ENCODE measurements at places on chromosomes 13 and 19.

DNA sequence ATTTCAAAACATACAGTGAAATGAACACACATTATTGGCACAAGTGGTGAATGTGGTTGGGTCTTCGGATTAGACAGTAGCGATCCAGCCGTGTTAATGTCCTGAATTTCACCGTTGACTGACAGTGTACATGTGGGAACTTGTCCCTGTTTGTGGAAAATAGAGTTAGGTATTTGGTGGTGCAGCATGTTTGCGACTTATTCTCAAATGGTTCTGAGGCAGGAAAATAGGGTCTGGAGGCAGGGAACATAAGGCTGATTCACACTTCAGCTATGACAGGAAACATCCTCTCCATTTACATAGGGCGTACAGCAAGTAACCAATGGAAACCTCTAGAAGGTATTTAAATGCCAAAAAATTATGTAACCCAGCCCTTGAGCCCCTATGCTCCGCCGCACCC lies 4.2 kb downstream of the LGALS7B start:
- DNase-seq = no peak

- DNase-seq = no peak
These were observed 40.9 kb downstream of the GNG7 start for GRCh38 chr19:2661615-2662014.

- no peak for DNase-seq
These were observed 541 bp upstream of the RSPH6A start for GRCh38 chr19:45815481-45816216.

GRCh38 chr19:33703821-33704220 lies 82.1 kb downstream of the CHST8 start:
- DNase-seq = peak; percentile 12

- DNase-seq = no peak
These were observed 573.1 kb upstream of the KLF12 start for GRCh38 chr13:74707291-74707690.

GRCh38 chr13:114089751-114090400 lies 42.5 kb downstream of the RASA3 start:
- no peak for DNase-seq

DNA sequence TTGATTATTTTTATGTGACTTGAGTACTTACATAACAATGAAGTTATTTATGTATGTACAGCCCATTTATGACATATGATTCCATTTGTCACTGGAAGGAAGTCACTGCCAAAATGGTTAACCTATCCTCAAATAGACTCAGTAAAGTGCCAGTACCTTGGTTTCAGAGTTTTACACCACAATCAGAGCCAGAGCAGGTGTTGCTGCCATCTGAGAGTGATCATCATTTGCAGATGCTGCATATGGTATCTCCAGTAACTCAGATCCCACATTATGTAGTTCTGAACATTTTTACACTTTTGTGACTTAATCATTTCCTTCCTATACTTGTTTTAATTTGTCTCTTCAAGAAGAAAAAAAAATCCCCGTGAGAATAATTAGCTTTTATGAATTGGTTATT lies 313.3 kb downstream of the HS6ST3 start:
- no peak for DNase-seq

GRCh38 chr19:31818798-31819105 lies 469.5 kb upstream of the TSHZ3 start:
- DNase-seq = no peak

DNA sequence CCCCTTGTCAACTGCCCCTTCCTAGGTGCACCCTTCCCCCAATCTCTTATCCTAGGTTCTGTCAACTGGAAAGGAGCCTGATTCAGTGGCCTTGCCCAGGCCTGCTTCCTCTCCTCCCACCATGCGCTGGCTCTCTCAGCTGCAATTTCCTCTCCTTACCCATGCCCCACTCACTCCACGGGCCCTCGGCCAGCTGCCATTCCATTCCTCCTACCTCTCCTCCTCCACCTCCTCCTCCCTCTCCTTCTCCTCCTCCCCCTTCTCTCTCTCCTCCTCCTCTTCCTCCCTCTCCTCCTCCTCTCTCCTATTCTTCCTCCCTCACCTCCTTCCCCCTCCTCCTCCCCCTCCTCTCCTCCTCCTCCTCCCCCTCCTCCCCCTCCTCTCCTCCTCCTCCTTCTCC lies 9.6 kb upstream of the TIMM44 start:
- no peak for DNase-seq

GRCh38 chr13:45179428-45179827 lies 21.4 kb downstream of the KCTD4 start:
- DNase-seq = no peak

DNA sequence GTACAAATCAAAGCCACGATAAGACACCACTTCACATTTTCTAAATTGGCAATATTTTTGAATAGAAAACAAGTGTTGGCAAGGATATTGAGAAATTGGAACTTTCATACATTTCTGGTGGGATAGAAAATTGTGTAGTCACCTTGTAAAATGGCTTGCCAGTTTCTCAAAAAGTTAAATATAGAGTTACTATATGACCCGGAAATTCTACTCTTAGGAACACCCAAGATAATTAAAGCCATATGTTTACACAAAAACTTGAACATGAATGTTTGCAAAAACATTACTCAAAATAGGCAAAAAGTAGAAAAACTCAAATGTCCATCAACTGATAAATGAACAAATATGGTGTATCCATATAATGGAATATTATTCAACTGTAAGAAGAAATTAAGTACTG lies 552.5 kb downstream of the TBC1D4 start:
- DNase-seq = no peak

DNA sequence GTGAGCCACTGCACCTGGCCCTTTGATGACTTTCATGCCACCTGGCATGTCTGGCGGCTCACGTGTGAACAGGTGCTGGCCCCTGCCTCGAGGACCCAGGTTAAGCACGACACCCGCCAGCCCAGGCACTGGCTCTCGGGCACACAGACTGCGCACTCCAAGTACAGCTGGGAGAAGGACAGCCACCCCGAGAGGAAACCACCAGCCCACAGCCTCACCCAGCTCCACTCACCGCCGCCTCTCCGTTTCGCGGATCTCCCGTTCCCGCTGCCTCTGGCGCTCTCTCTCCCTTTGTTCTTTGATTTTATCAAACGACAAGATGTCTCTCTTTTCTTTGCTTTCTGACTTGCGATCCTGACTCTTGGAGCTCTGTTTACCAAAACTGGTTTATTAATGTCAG lies 27.4 kb upstream of the TINCR start:
- DNase-seq = no peak

DNA sequence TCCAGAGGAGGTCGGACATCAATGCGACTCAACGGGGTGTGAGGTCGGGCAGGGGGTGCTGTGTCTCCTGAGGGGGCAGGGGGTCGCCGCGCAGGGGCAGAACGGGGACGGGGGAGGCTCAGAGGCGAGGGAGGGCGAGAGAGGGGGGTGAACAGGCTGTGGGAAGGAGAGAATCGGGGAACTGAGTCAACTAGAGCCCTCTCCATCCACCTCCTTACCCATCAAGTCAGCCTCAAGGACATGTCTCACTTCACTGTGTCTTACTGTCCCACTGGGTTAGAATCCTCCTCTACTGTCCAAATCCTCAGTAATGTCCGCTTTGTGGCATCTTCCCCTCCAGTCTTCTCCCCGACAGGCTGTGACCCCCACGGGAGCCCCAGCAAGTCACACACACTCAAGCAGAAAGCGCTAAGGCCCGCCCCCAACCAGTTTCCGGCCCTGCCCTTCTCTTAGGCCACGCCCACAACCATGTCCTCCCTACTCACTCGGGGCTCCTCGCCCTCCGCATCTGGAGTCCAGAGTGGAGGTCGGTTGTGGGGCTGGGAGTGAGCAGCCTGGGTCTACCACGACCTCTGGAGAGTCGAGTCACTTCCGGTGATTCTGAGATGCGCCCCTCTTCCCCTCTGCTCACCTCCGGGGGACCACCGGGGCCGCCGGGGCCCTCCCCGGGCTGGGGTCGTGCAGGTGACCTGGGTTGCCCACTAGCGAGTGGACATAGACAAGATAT lies 9.3 kb downstream of the PLEKHA4 start:
- DNase-seq = no peak

DNA sequence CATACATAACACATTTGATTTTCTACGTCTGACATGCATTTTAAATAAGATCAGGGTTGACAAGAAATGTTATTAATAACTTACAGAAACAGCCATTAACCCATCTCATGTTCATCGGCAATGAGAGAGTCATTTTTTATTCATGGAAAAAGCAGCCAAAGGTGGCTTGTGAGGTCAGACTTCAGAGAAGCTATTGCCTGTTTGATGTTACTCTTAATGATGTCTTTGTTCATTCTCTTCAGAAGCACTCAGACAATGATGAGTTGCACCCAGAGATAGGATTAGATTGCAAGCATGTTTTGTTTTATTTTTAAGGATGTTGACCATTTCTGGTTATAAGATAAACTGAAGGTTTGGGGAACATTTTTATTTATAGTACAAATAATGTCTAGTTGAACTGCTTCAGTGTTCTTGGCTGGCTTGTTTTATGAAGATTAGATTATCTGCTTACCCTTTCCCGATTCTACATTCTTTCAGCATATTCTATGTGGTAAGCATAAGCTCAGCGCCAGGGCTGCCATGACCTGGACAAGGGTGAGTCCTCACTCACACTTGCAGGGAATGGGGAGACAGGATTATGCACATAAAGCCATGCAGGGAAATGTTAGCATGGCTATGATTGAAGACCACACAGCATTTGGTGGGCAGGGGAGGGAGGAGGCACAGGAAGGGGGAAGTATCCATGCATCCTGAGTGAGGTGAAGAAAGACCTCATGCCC lies 288.1 kb downstream of the MTUS2 start:
- no peak for DNase-seq

DNA sequence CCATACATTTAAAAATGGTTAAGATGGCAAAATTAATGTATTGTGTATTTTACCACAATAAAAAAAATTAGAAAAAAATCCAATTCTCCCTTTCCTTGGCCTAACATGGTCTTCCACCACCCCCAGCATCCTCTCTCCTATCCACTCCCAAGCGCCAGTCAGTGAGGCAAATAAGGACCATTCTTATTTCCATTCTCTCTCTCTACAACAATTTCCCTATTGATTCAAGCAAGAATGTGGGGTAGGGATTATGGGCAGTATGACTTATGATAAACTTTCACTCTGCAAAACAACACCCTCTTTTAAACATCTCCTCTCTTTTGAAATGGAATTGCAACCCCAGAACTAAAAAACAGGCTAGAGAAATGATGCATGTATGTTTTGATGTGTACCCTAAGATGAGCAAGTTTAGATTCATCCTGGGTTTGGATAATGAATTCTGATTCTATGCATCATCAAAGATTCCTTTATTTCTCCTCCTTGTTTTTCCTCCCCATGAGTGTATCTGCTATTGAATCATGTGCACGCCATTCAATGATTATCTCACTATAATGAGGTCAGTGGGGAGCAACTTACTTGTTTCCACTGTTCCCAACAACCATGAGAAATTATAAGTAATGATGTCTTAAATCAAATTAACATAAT lies 3.5 kb downstream of the STARD13 start:
- DNase-seq = no peak

DNA sequence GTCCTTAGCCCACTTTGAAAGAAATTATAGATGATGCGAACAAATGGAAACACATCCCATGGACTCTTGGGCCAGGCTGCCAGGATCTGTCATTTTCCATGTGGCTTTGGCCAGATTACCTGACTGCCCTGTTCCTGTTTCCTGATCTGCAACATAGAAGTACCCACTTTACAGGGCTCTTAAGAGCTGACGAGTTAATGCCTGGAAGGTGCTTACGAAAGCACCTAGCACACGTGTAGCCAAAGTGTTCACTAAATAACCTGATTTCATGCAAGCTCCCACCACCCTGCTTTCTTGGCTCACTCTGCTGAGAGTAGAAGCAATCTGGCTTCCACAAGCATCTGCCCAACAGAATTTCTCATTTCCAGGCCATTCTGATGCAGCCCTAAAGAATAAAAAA lies 575.2 kb downstream of the MYO16 start:
- DNase-seq = no peak

DNA sequence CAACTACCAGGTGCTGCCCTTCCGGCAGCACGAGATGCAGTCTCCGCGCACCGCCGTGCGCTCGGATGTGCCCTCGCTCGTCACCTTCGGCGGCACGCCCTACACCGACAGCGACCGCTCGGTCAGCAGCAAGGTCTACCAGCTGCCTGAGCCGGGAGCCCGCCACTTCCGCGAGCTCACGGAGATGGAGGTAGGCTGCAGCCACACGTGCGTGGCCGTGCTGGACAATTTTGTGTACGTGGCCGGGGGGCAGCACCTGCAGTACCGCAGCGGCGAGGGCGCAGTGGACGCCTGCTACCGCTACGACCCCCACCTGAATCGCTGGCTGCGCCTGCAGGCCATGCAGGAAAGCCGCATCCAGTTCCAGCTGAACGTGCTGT lies 15.2 kb upstream of the CRTC1 start:
- no peak for DNase-seq

GRCh38 chr13:97720896-97721295 lies 232.6 kb upstream of the IPO5 start:
- DNase-seq = no peak

DNA sequence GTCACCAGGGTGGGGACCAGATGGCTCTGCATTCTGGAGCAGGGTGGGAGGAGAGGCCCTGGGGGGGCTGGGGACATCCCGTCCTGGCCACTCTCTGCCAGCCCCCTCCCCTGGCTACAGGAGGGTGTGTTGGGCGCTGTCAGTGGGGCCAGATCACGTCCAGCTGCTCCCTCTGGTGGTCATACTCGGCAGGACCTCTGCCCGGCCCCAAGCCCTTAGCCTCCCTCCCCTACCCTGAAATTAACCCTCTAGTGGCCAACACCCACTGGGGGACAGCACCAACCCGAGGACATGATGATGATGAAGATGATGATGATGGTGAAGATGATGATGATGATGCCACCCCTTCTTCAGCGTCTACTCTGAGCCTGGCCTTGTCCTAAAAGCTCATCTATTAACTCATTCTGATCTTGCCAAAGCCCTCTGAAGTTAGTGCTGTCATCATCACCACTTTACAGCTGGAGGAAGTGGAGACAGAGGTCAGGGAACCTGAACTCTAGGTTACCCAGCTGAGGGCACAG lies 590 bp upstream of the LGI4 start:
- peak; percentile 84 for DNase-seq

GRCh38 chr19:47057328-47057727 lies 8.9 kb upstream of the TMEM160 start:
- no peak for DNase-seq

GRCh38 chr19:373391-374182 lies 29.0 kb upstream of the MIER2 start:
- no peak for DNase-seq

DNA sequence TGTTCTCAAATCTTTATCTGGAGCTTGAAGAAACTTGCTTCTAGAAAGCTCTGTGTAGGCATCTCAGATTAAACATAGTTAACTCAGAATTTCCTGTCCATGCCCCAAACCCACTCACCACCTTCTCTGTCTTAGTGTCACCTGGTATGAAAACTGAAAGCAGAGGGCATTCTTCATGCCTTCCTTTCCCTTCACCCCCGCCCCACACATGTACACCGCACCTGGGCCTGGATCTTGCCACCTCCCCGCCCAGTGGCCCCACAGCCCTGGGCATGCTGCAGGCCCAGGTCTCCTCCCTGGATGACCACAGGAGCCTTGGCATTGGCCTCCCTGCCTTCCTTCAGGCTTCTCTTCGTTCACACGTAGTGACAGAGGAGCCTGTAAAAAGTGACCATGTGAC lies 15.8 kb downstream of the CFAP97D2 start:
- no peak for DNase-seq
